B cell (primary cell): ENCODE measurements at places on chromosomes 5 and 9. TPM values are rescaled to one million over a fixed set of nuclear protein-coding genes. Genes with fewer than 3 reads are reported as not detected.

GRCh38 chr9:4594545-4594944 is 67.5 kb upstream of the PLPP6 start:
- DNase-seq = no peak

DNA sequence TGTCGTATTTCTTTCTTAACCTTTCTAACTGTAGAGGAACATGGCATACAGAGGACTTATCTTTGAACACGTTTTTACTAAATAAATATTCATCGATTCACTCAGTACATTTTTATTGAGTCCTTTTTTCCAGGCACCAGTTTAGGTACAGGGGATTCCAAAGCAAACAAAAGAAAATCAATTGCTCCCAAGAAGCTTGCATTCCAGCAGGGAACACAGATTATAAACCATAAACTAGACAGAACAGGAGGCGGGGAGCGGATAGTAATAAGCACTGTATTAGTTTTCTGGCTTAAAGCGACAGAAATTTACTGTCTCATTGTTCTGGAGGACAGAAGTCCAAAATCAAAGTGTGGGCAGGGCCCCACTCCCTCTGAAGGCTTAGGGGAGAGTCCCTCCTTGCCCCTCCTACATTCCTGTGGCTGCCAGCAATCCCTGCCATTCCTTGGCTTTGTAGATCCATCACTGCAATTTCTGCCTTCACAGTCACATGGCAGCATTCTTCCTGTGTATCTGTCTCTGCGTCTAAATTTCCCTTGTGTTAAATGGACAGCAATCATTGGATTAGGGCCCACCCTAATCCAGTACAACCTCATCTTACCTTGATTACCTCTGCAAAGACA is 115.5 kb downstream of the COL23A1 start:
- DNase-seq = no peak

DNA sequence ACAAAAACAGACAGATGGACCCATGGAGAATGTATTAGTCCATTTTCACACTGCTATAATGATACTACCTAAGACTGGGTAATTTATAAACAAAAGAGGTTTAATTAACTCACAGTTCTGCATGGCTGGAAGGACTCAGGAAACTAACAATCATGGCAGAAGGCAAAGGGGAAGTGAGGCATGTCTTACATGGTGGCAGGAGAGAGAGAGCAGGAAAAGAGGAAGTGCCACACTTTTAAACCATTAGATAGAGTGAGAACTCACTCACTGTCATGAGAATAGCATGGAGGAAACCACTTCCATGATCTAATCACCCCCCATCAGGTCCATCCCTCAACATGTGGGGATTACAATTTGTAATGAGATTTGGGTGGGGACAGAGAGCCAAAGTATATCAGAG is 808.9 kb downstream of the CDH12 start:
- DNase-seq = no peak

- DNase-seq = no peak
Measured at GRCh38 chr9:114004221-114004716, 73.8 kb downstream of the AMBP start.

- DNase-seq = no peak
Measured at GRCh38 chr9:101569741-101570501, 24.8 kb downstream of the PPP3R2 start.

DNA sequence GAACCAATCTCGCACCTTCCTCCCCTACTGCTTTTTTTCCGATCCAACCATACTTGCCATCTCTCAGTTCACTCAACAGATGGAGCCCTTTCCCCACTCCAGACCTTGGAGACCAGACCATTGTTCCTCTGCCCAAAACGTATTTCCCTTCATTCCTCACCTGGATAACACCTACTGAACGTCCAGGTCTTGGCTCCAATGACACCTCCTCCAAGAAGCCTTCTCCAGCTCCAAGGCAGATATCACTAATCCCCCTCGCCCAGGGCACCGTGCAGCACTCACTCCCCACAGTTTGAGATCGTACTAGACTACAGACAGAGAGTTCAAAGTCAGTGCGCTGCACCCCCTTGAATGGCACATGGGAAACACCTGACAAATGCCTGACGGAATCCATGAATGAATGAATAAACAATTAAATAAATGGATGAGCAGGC is 47.1 kb upstream of the AKNA start:
- peak; percentile 70 for DNase-seq

Gene PPP2R2B
- polyA plus RNA-seq = 0.03 and 0.06 TPM in 2 replicates
